ENCODE measurements at places on chromosomes 13 and 19. TPM values are rescaled to one million over a fixed set of nuclear protein-coding genes. Genes with fewer than 3 reads are reported as not detected.

SIGLEC12 gene
- total RNA-seq, result not detected

SCN1B gene
- 2.8 TPM for total RNA-seq

PGLYRP1 gene
- not detected for total RNA-seq

IL4I1 gene
- total RNA-seq, result 1.6 TPM

TBXA2R gene
- total RNA-seq, result 0.38 TPM

PSG11 gene
- not detected for total RNA-seq

SH2D3A gene
- total RNA-seq, result 13.9 TPM

Data from mesothelial cell of epicardium (in vitro differentiated cells).